ENCODE measurements at places on chromosomes 4 and X.

GRCh38 chr4:171432536-171432935 lies 380.7 kb upstream of the GALNTL6 start:
- no peak for DNase-seq

DNA sequence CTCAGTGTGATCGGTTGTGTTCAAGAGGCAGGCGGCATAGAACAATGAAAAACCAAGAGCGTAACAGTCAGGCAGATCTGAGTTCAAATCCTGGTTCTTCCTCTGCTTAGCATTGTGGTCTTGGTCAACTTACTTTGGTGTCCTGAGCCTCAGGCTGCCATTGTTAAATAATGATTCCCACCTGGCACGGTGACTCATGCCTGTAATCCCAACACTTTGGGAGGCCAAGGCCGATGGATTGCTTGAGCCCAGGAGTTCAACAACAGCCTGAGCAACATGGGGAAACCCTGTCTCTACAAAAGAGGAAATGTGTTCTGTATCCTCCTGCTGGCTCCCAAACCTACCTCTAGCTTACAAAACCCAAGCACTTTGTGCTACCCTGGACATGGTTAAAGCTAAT lies 129.0 kb upstream of the STX18 start:
- peak; percentile 32 for DNase-seq

DNA sequence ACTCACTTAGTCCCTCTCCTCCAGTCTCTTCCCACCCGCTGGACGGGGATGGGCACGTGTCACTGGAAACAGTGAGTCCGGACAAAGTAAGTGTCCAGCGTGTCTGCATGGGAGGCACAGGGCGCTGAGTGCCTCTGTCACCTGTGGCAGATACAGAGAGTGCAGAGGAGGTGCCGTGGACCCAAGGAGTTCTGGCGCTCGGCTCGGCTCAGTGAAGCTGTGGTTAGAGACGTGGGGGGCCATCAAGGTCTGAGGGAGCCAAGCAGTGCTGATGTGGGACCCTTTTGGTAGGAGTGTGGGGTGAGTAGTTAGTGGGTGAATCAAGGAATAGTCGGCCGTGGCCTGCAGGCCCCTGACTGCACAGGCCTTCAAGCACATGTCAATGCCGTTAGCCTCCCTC lies 40.1 kb upstream of the MSANTD1 start:
- no peak for DNase-seq

DNA sequence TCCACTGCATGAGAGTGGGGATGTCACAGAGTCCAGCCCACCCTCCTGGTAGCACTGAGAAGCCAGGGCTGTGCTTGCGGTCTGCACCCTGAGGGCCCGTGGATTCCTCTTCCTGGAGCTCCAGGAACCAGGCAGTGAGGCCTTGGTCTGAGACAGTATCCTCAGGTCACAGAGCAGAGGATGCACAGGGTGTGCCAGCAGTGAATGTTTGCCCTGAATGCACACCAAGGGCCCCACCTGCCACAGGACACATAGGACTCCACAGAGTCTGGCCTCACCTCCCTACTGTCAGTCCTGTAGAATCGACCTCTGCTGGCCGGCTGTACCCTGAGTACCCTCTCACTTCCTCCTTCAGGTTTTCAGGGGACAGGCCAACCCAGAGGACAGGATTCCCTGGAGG lies 2.7 kb downstream of the MAGEA1 start:
- no peak for DNase-seq

- DNase-seq, result no peak
Observed at GRCh38 chr4:168771251-168771650, 238.8 kb downstream of the CBR4 start.
